ENCODE measurements at places on chromosomes 2 and 18.
A peak's percentile ranks its signal among the peaks of the same experiment; 100 is the strongest.

- no peak for ATAC-seq
These were observed 143.7 kb downstream of the LAMA3 start for GRCh38 chr18:23832911-23833310.

DNA sequence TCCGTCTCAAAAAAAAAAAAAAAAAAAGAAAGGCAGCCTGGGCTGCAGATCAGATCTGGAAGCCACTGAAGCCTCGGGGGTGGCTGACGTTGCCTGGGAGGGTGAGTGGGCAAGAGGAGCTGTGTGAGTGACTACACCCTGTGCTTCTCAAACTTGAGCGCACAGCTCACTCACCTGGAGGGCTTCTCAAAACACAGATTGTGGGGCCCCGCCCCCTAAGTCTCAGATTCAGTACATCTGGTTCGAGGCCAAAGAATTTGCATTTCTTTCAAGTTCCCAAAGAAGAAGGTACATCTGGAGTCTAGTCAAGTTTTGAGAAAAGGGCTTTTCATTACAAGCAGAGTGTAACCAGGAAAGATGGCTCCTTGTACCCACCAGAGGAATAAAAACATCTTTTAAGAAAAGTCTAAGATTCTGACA is 97.7 kb upstream of the CAB39 start:
- ATAC-seq, result no peak

DNA sequence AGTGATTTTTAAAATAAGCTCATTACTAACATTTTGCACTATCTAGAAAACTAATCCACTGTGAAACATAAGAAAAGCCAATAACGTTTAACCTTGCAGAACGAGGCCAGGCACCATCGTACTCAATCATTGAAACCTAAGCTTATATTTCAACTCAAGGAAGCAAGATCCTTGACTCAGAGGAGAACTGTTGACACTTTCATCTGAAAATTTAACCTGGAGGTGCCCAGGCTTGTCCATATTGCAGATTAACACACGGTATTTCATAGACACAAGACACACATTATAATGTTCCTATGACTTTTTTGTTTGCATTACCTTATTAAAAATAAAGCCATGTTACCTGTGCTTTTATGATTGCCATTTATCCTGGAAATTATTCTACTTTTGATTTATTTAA is 89.6 kb downstream of the ZNF385B start:
- no peak for ATAC-seq

DNA sequence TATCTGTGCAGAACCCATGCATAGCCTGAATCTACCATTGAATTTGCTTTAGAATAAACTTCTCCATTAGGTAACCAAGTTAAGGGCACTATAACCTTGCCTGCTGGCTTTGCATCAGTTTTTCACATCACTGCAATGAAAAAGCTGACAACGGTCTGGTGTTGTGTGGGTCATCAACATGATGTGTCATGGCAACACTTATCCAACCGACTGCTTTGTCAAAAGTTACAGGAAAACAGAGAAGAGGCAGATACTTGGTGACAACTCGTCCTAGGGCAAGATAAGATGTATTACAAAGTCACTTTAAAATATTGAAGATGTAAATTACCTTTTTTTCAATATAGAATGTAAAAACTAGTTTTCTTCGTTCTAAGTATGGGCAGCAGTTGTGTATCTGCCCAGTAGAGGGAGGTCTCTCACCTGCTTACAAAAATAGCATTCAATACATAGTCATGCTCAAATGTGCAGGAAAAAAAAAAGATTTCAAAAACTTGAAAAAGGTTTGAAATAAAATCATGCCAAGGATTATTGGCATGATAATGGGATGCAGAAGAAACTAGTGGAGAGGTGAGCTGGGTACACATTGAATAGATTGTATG is 96.3 kb downstream of the EVA1A start:
- ATAC-seq, result peak; percentile 86

GRCh38 chr18:35089891-35090550 is 48.8 kb downstream of the MAPRE2 start:
- ATAC-seq, result peak; percentile 69

- ATAC-seq, result peak; percentile 70
These were observed 94.6 kb downstream of the PMAIP1 start for GRCh38 chr18:59994357-59994756.

DNA sequence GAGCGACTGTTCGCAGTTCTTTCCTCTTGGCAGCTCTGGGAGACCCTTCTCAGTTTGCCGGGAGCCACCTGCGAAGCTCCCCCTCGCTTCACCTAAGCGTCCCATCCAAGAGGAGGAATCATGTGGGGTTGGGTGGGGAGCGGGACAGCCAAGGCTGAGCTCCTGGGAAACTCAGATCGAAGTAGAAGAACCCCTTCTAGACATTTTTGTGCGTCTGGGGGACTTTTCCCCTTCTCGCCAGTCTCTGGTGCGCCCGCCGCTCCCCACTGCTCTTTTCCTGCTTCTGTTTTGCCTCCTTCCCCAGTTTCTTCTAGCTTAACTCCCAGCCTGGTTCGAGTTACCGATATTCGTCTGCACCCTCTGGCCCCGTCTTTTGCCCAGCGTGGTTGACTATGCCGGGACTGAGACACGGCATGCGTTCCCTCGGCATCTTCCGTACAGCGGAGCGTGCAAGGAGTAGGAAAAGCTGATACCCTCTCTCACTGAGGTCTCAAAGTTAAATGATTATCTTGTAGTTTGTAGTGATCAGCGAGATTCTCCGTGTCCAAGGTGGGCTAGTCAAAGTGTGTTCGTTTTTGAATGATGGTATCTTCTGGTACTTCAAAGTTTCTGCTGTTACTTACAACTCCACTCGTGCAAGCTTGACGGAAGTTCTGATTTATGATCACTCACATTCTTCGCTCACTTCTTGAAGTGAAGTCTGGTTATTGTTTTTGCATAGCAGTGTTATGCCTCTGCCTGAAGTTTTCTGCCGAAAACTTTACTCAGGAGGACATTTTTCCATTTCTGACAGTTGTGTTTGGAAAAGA is 664 bp downstream of the CAMKMT start:
- peak; percentile 74 for ATAC-seq

GRCh38 chr2:224252631-224253030 is 149.3 kb downstream of the FAM124B start:
- ATAC-seq, result peak; percentile 94
